ENCODE measurements at places on chromosomes 4 and X.

- no peak for DNase-seq
Observed at GRCh38 chr4:184400375-184400870, 73.9 kb downstream of the IRF2 start.

GRCh38 chr4:74294681-74295080, 13.6 kb upstream of the EPGN start:
- peak; percentile 36 for DNase-seq

DNA sequence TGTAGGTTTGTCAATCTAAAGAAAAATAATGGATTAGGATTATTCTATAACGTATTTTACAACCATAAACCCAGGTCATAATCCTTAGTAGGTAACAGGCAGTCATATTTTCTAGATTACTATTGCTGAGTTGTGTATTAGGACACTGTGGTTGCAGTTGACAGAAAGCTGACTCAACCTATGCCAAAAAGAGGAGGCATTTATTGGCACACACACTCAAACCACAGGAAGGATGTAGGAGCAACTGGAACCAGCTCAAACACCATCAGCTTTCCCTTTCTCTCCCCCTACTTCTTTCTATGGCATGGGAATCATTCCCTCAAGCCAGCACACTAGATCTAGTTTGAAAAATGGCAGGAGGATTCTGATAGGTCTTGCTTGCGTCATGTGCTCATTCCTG, 136.4 kb upstream of the FAM9C start:
- no peak for DNase-seq

DNA sequence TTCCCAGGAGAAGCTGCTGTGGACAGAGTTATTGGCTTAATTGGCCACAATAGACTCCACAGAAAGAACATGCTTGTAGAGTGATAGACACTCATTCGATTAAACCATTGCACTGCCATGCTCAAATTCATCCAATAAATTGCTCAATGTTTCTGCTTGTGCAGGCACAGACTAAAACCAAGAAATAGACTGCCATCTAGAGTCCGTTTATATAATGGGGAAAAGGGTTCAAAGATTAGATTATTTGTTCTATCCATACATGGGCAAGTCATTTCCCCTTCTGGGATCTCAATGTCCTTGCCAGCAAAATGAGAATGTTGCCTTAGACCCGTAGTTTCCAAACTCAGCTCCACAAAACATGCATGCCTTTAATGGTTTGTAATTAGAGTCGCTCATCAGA, 8.7 kb downstream of the SMIM10 start:
- DNase-seq, result peak; percentile 35

GRCh38 chr4:106868381-106869035, 167.6 kb downstream of the DKK2 start:
- no peak for DNase-seq

GRCh38 chrX:130012683-130013082, 30.2 kb downstream of the BCORL1 start:
- no peak for DNase-seq

GRCh38 chr4:170721812-170722373, 632.1 kb upstream of the AADAT start:
- DNase-seq, result no peak

GRCh38 chr4:968621-969394, 4.6 kb downstream of the DGKQ start:
- DNase-seq, result no peak

DNA sequence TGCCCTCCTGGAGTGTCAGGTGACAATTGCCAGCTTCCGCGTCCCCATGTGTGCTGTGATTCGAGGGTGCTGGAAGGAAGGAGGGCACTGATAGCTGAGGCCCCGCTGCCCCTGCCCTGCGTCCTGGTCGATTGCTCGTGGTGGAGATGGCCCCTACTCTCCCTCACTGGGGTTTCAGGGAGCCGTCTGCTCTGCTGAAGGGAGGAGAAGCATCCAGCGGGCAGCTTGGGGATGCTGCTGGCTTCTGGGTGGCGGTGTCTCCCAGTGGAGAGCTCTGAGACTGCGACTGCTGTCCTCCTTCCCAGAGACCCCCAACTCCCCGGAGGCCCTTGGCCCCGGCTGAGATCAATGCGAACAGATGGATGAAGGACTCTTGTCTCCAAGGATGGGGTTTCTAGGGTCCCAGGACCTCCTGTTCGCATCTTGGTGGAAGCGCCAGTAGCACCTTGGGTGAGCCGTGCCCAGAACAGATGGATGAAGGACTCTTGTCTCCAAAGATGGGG, 98.6 kb downstream of the PSAPL1 start:
- no peak for DNase-seq

- DNase-seq, result peak; percentile 36
Observed at GRCh38 chrX:34578237-34578636, 78.8 kb downstream of the TMEM47 start.

Data from ACHN (cell line).